GF-D8 (cell line): ENCODE measurements at places on chromosomes 4 and X.
A peak's percentile ranks its signal among the peaks of the same experiment; 100 is the strongest.

DNA sequence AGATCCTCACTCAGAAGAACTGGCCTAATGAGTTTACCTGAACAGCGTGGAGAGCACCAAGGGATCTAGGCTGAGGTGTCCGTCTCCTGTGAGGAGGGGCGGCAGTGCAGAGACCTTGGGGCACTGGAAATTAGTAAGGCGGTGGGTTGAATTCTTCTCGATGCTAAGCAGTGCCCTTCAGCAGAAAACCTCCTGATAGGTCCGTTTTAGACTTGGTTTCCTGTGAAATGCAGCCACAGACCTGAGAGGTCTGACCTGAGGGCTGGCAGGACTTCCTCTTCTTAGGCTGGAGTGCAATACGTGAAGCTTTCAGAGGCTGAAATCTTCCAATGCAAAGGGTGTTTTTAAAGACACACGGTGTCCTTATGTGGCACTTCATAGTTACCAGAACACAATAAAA is at the start of gene CLNK:
CLNK (minus strand) TSS at position 138 of the 400 bp plus-strand sequence. CDS start 16,899 bp downstream, outside the sequence.
- no peak for DNase-seq

DNA sequence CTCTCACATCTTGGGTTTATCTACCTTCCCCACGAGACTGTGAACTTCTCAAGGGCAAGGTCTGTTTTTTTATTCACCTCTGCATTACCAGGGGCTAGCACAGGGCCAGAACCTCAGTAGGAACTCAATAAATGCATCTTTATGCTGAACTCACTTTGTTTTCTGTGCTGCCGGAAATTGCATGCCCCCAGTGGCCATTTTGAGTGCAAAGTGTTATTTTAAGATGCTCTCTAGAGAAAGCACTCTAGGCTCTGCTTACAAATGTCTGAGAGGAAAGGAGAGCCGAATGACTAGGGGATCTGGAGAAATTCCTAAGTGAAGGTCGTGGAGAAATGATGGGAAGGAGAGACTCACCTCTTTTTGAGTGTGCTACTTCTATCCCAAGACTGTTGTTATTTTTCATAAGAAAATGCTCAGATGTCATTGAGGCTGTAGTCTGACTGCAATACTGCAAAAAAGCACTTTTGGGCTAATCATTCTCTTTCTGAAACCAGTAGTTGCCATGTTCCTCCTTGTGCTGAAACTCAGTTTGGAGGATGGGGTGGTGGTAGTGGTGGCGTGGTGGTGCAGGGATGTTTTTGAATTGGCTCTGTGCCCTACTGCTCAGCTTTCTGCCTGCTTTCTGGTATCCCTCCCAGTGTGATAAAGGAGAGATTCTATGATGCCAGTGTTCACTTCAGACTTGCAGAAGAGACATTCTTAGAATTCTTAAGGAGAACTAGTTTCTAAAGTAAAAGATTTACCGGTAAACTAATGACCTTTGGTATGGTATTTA is 41.3 kb downstream of the DOCK11 start:
- no peak for DNase-seq

GRCh38 chrX:13691841-13692371 is 3.0 kb downstream of the RAB9A start:
- DNase-seq, result no peak

DNA sequence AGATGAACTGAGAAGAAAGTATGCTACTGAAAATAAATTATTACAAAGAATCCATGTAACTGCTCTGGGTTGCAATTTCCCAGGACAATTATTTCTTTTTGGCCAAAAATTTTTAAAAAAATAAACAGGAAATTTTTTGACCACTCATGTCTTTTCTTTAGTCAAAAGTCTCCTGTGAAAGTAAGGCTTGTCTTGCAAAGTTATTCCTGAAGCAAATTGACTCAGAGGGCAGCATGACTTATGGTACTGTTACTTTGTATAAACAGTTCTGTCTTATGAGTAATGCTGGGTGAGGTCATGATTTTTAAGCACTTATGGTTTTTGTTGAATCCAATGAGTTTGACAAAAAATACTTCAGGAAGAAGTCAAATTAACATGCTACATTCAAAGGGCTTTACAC is 292.8 kb upstream of the ARSJ start:
- DNase-seq, result no peak

- DNase-seq, result no peak
These were observed 1483.9 kb downstream of the ADGRL3 start for GRCh38 chr4:62683799-62684566.

DNA sequence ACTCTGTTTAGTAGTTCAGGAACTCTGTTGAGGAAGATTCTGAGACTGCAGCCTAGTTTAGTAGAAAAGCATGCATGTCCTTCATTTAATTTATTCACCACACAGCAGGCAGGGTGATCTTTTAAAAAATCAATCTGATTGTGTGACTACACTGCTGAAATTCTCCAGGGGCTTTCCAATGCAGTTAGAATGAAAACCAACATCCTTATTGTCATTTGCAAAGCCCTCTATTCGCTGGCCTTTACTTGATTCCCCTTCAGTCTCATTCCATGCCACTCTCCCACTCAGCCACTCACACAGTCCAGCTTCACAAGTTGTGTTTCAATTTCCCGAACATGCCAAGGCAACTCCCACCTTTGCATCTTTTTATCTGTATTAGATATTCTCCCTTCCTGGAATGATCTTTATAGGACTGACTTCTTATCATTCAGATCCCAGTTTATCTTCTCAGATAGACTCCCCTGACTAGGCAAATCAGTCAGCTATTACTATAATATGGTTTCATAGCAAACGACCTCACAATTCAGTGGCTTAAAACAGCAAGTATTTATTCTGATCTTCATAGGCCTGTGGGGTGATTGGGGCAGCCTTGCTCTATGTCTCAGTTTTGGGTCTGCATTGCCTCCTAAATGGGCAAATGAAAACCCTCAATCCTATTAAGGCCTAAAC is 21.3 kb upstream of the FTHL17 start:
- DNase-seq, result no peak

DNA sequence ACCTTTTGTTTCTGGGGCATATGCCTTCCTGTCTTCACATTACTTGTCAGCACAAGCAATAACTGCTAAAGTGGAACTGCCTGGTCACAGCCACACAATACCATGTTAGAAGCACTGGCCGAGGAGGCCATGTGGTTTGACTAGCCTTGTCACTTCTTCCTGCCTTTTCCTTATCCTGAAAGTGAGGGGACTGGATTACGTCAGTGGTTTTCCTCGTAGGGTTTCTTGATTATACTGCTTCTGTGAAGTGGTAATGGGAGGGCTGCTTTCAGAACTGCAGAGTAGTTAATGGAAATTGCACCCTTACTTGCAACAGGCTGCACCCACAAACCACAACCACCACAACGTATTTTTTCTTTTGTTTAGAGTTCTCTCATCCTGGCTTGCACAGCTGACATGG is 26.6 kb downstream of the ZRSR2 start:
- DNase-seq, result peak; percentile 88

DNA sequence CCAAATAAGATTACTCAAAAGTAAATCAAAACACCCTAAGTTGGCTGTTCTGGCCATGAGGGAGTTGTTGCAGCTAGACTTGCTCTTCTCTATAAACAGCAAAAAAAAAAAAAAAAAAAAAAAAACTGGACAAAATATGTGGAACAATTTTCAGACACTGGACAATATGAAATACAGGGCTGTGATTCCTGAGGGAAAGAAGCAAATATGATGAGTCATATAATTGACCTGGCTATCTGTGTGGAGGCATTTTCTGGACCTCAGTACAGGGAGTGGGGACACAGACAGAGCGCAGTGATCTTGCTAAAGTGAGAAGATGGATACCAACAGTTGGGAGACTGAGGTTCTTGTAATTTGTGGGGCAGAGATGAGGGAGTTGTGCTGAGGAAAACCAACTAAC is 192.0 kb upstream of the HAND2 start:
- DNase-seq, result no peak

GRCh38 chr4:125961626-125962025 is 646.9 kb downstream of the FAT4 start:
- no peak for DNase-seq

DNA sequence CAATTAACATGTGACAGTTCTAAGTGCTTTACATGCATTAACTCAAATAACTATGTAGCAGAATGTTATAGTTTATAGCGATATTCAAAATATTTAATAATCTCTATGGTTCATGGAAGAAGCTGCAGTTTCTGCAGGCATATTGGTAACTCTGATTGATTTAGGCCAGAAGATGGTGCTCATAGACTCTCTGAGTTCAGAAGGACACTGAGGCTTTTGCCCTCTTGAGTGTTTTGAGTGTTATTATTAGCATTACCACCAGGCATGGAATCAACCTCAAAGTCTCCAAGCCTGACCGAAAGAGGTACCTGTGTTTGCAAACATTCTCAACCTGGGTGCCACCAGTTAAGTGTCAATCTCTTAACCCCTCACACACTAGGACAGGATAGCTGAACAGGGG is 792.3 kb upstream of the PCDH7 start:
- no peak for DNase-seq
